Activated CD4-positive, alpha-beta T cell treated with anti-CD3 and anti-CD28 coated beads, Interleukin-2, amount 50 U/mL, for 1 hour (primary cell): ENCODE measurements at places on chromosomes 12 and 14.

- no peak for DNase-seq
Measured at GRCh38 chr14:57408037-57408436, 17.7 kb downstream of the NAA30 start.

- DNase-seq = no peak
Measured at GRCh38 chr12:95198914-95199313, 18.4 kb downstream of the FGD6 start.

DNA sequence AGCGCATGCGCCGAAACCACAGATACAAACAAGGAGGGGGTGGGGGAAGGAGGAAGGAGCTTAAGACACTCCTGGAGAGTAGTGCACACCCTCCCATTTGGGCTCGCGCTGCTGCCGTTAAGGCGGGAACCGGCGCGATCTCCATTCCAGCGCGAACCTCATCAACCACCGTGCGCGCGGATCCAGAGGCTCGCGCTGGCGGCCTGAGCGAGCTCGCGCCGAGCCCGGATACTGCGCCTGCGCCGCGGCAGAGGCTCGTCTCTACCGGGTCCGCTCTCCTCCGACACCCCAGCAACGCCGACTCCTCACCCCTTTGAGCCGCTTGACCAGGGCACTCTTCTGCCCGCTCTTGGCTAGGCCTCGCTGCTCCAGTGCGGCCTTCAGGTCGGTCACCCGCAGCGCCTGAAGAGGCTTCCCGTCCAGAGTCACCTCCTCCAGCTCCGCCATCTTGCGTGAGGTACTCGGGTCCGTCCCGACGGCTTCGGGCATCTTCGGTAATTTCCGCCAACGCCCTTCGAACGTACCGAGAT lies at the start of gene ACIN1:
ACIN1 (minus strand) TSS at position 471 of the 530 bp plus-strand sequence; CDS start at position 447, 24 bp downstream.
- peak; percentile 66 for DNase-seq

DNA sequence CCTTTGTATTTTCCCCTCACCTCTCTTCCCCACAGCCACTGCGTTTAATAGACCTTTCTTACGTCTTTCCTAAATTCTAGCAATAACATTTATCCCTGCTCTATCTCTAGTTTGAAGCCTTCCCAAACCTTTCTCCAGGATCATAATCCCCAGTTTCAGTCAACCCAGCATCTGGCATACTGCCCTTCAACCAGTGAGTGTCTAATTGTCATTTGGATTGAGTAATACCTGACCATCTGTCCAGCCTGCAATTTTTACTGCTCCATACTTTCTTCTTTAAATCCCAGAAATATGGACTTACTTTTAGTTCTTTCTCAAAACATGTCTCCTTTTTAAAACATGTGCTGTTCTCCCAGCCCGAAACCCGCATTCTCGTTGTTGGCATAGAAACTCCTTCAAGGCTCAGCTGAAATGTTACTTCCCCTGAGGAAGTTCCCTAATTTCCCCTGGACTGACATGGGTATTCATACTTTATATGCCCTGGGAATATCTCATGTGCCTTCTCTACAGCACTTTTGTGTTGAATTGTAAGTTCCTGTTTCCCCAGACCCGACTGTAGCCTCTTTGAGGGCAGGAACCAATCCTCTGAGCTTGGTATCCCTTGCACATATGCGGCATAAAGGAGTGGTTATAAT lies 65.1 kb upstream of the ETV6 start:
- no peak for DNase-seq

DNA sequence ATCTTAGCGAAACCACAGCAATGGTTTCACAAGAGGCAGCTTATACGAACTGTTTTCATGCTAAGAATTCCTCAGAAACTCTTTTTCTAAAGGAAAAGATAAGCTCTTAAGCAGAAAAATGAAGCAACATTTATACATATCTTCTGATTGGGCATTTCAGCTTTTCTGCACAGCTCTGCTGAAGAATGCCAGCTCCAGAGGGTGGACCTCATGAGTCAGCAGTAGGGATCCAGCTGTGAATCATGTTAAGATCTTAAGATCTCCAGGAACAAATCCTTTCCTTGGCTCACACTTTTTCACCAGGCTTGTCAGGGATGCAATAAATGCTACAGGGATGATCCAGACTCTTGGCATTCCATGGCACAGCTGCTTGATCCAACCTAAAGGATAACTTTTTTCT lies 477.1 kb upstream of the CCDC196 start:
- DNase-seq = no peak

GRCh38 chr12:4939418-4940023 lies 29.8 kb downstream of the KCNA1 start:
- no peak for DNase-seq

- DNase-seq = no peak
Measured at GRCh38 chr12:66668311-66668710, 10.6 kb downstream of the GRIP1 start.

- DNase-seq = no peak
Measured at GRCh38 chr14:30974628-30975027, 50.8 kb upstream of the AP4S1 start.

GRCh38 chr12:110284597-110284996 lies 3.5 kb downstream of the ATP2A2 start:
- DNase-seq = no peak

- DNase-seq = no peak
Measured at GRCh38 chr12:92955997-92956663, 27.0 kb upstream of the EEA1 start.

DNA sequence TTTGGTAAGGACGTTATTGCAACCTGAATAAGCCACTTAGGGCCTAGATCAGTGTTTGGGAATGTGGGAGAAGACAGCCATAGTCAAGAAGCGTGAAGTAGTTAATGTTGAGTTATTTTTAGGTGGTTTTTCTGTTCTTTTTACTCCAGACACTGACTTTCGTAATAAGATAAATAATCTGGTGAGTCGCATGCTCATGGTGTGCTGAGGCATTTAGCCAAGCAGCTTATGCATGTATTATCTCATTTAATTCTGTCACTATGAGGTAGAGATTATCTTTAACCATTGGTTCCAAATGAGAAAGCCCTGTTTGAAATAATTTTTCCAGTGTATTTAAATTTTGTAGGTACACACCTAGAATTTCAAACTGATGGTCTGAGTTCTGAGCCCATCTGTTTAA lies 67.3 kb downstream of the RCOR1 start:
- no peak for DNase-seq

DNA sequence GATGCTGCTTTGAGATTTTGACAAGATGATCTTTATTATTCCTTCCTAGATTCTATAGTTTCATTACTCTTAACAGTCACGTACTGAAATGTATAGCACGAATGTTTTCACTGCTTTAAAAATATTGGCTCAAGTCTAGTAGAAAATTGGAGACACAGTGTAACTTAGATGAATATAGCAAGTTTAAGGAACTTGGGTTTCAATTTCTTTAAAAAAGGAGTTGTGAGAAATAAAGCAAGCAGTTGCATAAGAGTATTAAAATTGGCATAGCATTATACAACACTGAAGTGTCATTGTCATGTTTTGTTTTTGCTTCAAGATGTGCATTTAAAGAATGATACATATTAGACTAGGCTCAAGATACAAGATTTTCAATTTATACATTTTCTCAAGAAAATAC lies 624.8 kb upstream of the NOVA1 start:
- DNase-seq = no peak

- no peak for DNase-seq
Measured at GRCh38 chr12:128914908-128915563, 61.8 kb downstream of the GLT1D1 start.
